ENCODE measurements at places on chromosomes 5 and 9.
A peak's percentile ranks its signal among the peaks of the same experiment; 100 is the strongest.

GRCh38 chr5:35657877-35658276 lies 40.2 kb downstream of the SPEF2 start:
- no peak for DNase-seq

GRCh38 chr9:117344892-117345660 lies 69.8 kb downstream of the ASTN2 start:
- DNase-seq = no peak

- DNase-seq = no peak
These were observed 78.0 kb downstream of the PTCH1 start for GRCh38 chr9:95438561-95439357.

GRCh38 chr9:36328798-36329411 lies 70.7 kb upstream of the GNE start:
- DNase-seq = peak; percentile 16

DNA sequence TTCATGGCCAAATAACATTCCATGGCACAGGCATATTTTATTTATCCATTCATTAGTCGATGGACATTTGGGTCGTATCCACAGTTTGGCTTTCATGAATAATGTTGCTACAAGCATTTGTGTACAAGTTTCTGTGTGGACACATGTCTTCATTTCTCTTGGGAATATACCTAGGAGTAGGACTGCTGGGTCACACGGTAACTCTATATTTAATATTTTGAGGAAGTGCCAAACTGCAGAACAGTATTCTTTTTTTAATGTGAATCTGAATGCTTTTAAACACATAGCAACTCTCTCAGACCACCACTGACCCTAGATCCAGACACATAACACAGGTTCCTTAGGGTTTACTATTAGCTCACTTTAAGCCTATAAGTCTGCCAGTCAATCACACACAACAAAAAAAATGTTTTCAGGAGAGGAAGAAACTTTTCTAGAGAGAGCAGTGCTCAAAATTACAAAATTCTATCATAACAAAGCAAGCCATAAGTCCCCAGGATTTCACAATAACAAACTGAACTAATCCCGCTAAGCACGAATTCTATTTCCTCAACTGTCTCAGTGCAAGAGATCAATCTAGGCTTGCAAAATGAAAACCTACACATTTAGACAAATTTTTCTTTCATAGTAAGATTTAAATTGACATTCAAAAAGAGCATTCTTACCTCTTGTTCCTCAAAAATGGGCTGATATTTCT lies 41.8 kb upstream of the GABBR2 start:
- no peak for DNase-seq

- no peak for DNase-seq
These were observed 36.3 kb upstream of the GFPT2 start for GRCh38 chr5:180389252-180390101.

DNA sequence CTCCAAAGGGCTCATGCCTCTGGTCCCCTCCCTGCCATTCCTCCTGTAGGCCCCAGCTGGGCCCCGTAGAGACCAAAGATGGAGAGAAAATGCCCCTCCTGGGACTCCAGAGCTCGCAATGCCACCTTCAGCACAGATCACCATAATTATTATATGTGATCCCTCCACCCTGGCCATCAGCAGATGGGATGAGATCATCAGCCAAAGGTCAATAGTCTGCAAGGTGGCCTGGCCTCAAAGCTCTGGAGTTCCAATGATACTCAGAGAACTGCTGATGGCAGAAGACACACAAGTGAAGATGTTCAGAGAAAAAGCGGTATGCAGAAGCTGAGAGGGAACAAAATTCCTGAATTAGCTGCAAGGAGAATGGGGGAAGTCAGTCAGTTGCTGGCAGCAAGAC lies 5.0 kb downstream of the RPP25L start:
- DNase-seq = no peak

GRCh38 chr9:137764171-137764671 lies 113.4 kb upstream of the CACNA1B start:
- DNase-seq = no peak

DNA sequence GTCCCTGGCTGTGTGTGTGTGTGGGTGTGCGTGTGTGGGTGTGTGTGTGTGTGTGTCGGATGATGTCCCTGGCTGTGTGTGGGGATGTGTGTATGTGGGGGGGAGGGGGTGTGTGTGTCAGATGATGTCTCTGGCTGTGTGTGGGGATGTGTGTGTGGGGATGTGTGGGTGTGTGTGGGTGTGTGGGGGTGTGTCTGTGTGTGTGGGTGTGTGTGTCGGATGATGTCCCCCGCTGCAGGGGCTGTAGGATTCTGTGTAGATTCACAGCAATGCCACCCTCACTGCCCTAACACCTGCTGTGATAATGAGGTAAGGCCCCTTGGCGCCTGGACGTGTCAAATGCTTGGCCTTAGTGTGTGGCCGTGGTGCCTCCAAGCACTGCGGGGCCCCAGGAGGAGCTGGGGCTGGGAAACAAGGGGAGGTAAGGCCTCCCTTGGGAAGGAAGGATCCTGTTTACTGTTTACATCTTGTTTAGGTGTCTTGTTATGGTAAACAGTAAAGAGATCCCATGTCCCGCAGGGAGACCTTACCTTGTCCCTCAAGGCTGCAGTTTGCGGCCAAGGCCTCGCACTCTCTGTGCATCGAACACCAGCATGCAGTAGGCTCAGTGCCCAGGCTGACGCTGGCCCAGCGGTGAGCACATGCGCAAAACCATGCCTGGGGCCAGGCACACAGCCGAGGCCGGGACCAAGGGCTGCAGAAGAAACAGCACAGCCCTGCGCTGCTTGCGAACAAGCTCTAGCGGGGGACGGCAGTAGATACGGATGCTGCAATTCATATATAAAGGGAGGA lies 24.1 kb downstream of the AHRR start:
- DNase-seq = no peak

- no peak for DNase-seq
These were observed 17.0 kb upstream of the MSMP start for GRCh38 chr9:35771075-35771433.

GRCh38 chr5:177447611-177448243 lies 1.1 kb downstream of the PRR7 start:
- no peak for DNase-seq

GRCh38 chr9:12441506-12441905 lies 251.7 kb upstream of the TYRP1 start:
- no peak for DNase-seq

DNA sequence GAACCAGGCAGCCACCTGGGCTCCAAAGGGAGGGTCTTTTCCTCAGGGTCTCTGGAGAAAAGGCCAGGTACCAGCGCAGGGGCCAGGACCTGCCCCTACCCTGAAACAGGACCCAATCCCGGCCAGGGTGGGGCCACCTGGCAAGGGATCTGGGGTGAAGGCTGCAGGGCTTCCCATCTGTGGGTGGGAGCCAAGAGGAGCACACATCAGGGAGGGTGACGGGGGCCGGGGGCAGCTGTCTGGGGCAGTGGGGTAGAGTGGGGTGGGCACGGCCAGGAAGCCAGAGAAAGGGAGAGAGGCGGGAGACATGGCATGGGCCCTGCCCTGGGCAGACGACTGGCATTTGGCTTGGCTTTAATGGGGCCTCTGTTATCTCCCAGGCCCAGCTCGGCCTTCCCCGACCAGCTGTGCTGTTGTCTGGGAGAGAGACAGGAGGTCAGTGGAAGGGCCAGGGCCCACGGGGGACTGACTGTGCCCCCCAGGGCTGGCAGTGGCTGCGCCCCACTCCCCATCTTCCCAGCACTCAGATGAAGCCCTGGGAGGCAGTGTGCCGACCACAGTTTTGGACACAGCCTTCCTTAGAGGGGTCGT lies 57.2 kb upstream of the RNF130 start:
- DNase-seq = no peak

DNA sequence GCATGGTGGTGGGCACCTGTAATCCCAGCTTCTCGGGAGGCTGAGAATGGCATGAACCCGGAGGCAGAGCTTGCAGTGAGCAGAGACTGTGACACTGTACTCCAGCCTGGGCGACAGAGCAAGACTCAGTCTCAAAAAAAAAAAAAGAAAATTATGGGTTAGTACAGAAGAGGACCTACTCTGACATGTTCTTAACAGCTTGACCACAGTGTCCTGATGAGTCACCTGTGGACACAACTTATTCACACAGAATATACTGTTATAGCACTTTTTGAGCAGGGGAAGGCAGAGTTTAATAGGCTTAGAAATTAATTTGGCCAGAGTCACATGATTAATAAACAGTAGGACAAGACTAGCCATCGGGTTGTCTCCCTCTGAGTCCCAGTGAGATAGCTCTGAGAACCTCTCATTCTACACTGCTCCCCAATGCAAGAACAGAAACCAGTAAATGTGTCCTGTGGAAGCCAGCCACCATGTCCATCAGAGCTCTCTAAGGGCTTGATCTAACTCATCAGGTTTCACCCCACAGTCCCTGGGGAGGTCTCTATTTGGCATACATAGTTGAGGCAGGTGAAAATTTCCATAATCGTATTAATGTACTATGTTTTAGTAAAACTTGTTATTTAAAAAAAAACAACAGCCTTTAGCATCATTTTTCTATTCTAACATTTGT lies 1077.9 kb upstream of the C9orf72 start:
- DNase-seq = no peak

DNA sequence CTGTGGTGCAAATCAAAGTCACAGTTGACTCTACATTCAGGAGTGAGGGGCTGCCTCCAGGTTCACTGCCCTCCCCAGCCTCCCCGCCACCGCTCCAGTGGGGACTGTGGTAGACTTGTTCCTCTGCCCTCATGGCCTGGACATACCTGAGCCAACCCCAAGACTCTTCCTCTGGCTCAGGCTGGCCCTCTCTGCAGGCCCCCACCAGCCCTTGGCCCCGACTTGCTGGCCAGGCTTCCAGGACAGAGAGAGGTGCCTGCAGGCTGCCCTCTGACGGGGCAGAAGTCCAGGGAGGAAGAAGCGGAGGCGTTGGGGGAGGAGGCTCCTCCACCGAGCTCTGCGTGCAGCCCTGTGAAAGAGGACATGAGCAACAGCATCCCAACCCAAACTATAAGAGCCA lies 2.8 kb upstream of the SARDH start:
- no peak for DNase-seq

- DNase-seq = no peak
These were observed 6.8 kb downstream of the RASEF start for GRCh38 chr9:83056174-83056573.

DNA sequence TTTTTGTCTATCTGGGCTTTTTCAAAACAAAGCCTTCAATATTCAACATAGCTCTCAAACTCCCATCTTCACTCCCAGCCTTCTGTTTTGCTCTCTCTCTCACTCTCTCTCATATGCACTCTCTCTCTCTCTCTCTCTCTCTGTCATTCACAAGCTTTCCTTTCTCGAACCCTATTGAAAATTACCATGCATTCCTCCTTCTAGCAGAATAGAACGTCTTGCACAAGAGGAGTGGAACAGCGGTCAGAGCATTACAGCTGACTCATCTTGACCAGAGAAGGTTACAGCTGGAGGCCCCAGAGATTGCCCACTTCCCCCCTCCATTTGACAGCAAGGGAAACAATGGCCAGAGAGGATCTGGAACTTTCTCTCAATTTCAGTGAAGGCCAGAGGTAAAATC lies 51.0 kb upstream of the LIFR start:
- DNase-seq = no peak

GRCh38 chr9:33029231-33029786 lies 4.2 kb downstream of the DNAJA1 start:
- DNase-seq = no peak

GRCh38 chr5:36734422-36734821 lies 128.0 kb downstream of the SLC1A3 start:
- DNase-seq = no peak

GRCh38 chr9:33880211-33881089 lies 63.5 kb downstream of the UBE2R2 start:
- DNase-seq = no peak

DNA sequence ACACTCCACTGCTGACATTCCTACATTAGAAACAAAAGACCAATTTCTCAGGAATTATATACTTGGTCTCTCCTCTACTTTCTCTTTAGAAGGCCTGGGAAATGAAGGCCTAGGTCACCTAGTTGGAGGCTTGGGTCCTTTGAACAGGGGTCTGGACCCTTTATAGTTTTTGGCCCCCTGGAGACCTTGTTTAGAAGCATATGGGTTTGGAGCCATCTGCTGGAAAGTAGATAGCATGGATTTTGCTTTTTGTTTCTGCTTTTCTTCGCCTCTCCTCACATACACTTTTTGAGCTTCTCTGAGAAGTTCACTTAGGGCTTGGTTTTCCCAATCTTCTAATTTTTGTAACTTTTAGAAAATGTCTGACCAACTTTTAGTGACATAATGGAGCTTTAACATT lies 67.1 kb upstream of the CDK20 start:
- no peak for DNase-seq

DNA sequence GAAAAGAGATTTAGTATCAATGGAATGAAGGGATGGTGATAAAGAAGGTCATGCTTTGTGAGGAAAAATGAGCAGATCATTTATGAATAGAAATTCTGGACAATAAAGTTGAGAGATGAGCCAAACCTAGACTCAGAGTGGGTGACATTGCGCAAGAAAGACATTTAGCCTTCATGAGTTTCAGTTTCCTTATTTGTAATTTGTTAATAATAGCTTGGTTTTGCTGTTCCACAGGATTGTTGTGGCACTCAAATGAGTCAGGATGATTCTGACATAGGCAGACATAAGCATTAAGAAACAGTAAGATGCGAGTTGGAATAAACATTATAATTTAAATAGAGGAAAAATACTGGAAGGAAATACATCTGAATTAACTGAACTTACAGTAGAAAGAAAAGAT lies 34.8 kb downstream of the ITGA2 start:
- DNase-seq = no peak

GRCh38 chr5:40879163-40879942 lies 29.9 kb upstream of the C7 start:
- DNase-seq = no peak

DNA sequence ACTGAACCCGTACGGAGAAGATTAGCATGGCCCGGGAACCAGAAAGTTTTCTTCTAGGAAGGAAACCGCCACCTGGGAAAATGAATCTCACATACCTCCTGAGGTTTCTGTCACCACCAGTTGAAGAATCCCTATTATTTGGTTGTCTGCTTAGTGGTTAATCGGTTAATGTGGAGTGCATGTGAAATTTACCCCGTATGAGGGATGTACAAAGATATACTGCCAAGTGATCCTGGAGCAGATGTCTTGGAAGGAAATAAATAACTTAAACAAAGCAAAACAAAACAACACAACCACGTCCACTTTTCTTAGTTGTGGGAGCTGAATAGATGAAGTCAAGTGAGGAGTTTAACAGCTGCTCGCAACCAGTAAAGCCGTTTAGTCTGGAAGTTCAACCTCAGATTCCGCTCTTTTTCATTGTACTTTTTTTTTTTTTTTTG lies 3.8 kb downstream of the DMRT2 start:
- DNase-seq = no peak

GRCh38 chr5:175844174-175844573 lies 27.2 kb upstream of the CPLX2 start:
- DNase-seq = no peak

DNA sequence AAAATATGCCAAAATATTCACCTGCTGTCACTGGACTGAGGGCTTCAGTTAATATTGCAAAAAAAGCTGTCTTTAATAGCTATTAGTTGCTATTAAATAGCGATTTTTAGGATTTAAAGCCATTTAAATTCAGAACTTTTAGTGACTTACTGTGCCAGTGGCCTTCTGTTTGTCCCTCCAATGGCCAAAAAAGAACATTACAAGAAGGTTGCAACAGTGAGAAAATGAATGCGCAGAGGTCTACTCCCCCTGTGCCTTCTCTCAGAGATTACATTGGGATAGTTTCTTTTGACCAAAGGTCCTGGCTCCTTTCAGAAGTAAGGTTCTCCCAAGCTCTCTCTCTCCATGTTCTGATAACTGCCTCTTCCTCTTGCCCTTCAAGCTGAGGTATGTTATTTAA lies 930.3 kb upstream of the ARRDC3 start:
- DNase-seq = no peak

- DNase-seq = no peak
These were observed 21.2 kb downstream of the S1PR3 start for GRCh38 chr9:89012294-89013042.

- no peak for DNase-seq
These were observed at the start of gene DMRTA1 for GRCh38 chr9:22446589-22446949. Gene DMRTA1 (plus strand): TSS chr9:22446824. CDS start chr9:22447066, 242 bp downstream.

All from activated CD4-positive, alpha-beta T cell treated with anti-CD3 and anti-CD28 coated beads, Interleukin-2, amount 50 U/mL, for 1 hour (primary cell).